ENCODE measurements at places on chromosomes 4 and X. TPM values are rescaled to one million over a fixed set of nuclear protein-coding genes. Genes with fewer than 3 reads are reported as not detected.

DNA sequence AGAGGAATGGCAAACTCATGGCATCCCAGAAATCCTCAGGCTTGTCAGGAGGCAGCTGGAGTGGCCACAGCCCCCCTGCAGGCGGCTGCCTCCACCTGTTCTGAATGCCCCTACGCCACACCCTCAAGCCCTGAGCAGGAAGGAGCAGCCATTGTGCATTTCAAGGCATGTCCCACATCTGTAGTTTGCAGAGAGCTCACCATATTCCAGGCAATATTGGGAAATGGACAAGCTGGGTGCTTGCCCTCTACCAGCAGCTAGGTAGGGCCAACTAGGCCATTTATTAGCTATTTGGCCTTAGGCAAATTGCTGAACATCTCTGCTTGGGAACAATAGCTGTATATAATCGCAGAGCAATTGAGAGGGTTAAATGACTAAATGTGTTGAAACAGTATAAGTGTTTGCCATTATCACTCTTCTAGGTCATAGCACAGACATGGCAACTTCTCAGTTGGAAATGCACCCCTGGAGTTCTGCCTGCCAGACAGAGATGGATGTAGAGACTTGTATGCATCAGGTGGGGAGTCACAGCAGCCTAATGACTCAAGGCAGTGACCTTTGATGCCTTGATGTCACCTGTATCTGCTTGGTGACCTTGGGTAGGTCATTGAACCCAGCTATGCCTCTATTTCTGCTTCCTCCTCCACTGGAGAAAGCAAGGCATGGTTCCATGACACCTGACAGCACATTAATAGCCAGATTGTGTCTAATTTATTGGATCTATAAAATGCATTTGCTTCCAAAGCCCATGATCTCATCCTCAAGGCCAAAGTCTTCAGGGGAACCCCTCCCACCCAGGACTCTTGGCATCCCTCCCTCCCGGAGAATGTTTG lies 52.8 kb downstream of the FHDC1 start:
- DNase-seq = no peak

- no peak for DNase-seq
These were observed 20.8 kb upstream of the TMEM184C start for GRCh38 chr4:147596377-147596776.

DNA sequence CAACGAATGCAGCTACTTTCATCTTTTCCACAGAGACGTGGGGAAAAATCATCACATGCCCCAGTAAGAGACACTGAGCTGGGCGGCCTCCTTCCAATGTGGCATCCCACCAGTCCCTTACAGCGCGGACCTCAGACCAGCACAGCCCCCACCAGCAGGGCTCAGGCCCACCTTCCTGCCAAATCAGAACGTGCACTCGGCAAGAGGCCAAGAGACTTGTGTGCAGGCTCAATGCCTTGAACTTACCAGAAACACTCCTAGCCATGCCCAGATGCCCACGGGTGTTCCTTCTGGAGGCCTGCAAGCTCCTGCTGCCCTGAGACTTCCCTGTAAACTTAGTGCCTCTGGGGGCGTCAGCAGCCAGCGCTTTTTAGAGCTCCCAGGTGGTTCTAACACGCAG lies 31.2 kb downstream of the WDR1 start:
- DNase-seq = no peak

- DNase-seq = no peak
These were observed 41.4 kb downstream of the DCAF12L2 start for GRCh38 chrX:126124721-126125120.

DNA sequence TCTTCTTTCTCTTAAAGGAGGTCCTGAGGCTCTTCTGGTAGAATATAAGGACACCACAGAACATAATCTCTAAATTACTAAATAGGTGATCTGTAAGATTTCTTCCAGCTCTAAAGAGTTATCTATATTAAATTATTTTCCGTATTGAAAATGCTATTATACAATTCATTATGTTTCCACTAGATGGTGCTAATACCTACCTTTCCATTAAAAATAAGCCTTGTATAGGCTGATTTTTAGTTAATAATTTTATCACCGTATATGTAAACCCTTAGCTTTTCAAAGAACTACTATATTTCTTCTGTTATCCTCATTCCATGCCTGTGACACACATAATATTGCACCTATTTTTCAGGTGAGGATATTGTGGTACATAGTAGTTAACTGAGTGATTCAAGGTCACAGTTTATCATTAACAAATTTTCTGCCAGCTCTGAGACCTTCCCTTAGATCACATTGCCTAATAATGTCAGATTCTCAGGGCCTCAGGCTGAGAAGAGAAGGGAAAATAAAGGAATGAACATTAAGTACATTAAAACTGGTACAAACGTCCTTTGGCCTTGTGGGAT lies 138.8 kb downstream of the TEX11 start:
- no peak for DNase-seq

DNA sequence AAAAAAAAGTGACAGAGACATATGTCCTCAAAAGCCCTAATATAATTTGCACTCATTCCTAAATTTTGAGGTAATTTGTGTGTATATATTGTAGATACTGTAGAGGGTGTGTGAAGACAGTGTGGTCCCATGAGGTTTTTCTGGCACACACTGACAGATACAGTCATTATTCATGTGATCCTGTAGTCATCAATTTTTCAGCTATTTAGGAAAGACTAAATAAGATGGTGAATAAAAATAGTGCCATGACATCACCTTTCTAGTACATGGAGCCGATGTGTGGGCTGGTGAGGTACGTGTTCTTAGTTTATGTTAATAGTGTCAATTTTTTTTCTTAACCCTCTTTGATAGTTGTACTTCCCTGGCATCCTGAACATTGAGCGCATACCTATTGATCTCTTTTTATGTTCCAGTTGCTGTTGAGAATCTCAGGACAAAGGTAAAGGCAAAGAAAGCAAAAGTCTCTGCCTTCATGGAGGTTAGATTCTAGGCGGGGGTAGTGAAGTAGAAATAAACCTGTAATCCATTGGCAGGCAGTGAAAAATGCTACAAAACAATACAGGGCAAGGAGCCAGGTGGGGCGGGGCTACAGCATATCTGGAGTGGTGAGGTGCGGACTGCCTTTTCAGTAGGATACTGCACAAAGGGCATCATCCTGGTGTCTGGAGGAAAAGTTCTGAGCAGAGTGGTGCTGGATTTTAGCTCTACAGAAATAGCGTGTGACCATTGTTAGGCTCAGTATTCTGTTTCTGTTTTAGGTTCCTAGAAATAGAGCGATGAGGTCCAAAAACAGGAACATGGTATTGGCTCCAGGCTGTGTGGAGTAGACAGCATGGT lies 93.8 kb downstream of the ARHGAP10 start:
- DNase-seq = no peak

DNA sequence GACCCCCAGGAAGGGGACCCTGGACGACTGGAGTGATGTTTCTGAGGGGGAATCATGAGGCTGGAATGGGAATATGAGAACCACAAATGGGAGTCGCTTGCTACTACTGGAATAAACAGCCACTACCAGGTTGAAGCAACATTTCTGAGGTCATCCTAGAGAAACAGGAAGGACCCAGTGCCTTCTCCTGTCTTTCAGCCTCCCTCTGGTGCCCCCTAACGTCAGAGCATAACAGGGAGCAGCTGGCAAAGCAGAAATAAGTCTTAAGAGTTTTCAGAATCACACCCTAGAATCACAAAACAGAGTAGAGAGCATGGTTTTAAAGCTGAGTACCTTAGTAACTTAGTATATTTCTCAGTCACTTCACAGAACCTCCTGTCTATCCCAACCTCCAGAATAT lies 347.8 kb upstream of the PITX2 start:
- no peak for DNase-seq

DNA sequence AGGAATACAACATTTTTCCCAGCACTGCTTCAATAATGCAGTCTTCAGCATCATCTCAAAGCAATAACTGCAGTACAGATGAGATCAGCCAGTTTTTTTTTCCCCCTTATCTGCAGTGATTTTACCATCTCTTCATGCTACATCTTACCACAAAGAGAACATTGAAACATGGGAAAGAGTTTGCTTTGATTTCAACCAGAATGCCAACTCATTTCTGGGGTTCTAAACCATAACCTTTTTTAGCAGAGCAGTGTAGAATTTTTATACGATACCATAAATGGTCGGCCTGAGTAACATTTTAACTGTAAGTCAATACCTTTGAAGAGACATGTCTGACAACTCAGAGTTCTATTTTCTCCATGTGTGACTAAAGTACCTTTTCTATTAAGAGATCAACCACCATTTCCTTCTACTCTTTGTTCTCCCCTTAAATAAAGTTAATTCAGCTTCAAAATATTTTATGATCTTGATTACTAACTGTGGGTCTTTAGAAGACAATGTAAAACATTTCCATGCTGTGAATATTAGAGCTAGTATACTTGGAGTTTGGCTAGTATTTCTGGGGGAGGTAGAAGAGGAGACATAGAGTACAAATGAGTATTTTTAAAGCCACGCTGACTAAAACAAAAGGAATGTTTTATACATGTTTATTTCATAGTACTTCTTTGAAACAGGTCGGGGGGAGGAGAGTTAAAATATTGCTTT lies 69.1 kb downstream of the TET2 start:
- DNase-seq = no peak

GRCh38 chr4:120720354-120720934 lies 202.1 kb downstream of the PRDM5 start:
- no peak for DNase-seq

- no peak for DNase-seq
These were observed 10.6 kb downstream of the IL15 start for GRCh38 chr4:141646969-141647368.

GRCh38 chrX:133215747-133216146 lies 2.4 kb downstream of the TFDP3 start:
- no peak for DNase-seq

DNA sequence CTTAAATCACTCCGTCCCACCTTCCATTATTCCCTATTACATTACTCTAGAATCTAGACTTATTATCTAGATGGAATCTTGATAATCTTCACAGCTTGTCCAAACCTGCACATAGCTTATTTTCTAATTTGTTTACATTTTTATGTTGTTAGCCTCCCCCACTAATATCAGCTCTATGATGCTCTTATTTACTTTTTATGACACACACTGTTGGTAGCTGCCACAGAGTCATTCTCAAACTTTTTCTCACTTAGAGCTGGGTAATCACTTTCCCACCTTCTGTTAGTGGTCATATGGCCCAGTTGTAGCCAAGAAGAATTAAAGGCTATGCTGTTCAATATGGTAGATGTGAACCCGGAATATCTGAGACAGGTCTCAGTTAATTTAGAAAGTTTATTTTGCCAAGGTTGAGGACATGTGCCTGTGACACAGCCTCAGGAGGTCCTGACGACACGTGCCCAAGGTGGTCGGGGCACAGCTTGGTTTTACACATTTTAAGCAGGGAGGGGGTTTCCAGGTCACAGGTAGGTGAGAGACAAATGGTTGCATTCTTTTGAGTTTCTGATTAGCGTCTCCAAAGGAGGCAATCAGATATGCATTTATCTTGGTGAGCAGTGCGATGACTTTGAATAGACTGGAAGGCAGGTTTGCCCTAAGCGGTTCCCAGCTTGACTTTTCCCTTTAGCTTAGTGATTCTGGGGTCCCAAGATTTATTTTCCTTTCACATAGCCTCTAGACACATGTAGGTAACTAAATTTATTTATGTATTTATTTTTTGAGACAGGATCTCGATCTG lies 7.0 kb upstream of the ADGRA3 start:
- DNase-seq = no peak

DNA sequence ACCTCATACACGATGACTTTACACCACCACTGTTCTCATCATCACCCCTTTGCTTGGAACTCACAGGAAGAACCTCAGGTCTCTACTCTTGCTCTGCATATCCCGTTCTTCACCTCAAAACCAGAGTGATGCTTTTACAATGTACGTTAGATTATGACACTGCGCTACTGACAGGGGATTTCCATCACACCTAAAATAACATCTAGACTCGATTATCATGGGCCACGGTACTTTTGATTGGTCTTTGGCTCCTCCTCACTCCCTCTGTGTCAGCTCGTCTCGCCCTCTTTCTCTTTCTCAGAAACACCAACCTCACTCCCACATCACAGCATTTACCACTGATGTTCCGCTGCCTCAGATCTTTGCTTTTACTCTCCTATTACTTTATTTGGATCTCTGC lies 172.4 kb downstream of the TLL1 start:
- no peak for DNase-seq

DNA sequence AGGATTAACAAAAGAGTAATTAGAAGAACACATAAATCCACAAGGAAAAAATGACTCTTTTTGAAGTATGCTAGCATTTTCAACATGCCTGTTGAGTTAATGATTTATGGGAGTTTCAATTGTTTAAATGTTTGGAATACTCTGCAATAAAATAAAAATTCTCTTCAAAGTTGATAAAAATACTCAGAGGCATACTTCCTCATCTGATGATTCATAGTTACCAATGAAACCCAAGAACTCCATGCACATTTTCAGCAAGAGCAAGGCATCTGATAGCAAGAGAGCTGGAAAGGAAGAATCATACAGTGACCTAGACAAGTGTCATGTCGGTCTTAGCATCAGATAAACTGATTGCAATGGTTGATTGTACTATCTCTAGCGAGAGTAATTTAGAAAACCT lies 443.7 kb upstream of the ATOH1 start:
- no peak for DNase-seq

GRCh38 chrX:46913667-46914066 lies 1.4 kb downstream of the JADE3 start:
- no peak for DNase-seq

DNA sequence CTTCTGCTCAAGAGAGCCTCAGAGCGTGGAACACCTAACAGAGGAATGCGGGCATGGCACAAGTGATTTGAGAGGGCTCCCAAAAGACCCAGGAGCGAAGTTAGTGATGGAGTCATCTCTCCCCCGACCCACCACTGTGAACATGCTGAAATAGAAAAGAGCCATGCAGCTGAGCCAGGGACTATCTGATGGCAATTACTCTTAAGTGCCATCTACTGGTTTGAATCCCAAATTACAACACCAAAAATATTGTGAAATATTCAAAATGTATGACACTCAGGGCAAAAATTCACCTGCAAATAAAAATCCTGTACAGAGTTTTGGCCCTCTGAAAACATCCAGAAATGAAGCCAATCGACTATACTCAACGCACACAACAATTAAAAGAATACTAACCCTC lies 2038.9 kb upstream of the ADGRL3 start:
- DNase-seq = no peak

GRCh38 chr4:87500092-87500462 lies 29.1 kb downstream of the SPARCL1 start:
- DNase-seq = no peak

GRCh38 chr4:169341490-169341889 lies 70.7 kb upstream of the SH3RF1 start:
- no peak for DNase-seq

The S100G gene
- not detected for total RNA-seq

The TBX22 gene
- not detected for total RNA-seq

The INTU gene
- total RNA-seq = not detected

The CAPN6 gene
- not detected for total RNA-seq

The CXCR3 gene
- 41.5 TPM for total RNA-seq

The MAB21L2 gene
- not detected for total RNA-seq

The ITM2A gene
- total RNA-seq = 102 TPM

The SYP gene
- 0.66 TPM for total RNA-seq

The TMEM35A gene
- total RNA-seq = not detected

The ZRSR2 gene
- 19.9 TPM for total RNA-seq

The MEPE gene
- total RNA-seq = not detected

The GJB1 gene
- total RNA-seq = 0.23 TPM

The MGAT4D gene
- not detected for total RNA-seq

The SLC26A1 gene
- total RNA-seq = not detected

The CNKSR2 gene
- total RNA-seq = 10.9 TPM

The SLC9A6 gene
- total RNA-seq = 17.3 TPM

The ARR3 gene
- not detected for total RNA-seq

The S100P gene
- 2.2 TPM for total RNA-seq

The TRPC3 gene
- total RNA-seq = not detected

All from T-cell (primary cell).